ENCODE measurements at places on chromosomes 2 and 18.

DNA sequence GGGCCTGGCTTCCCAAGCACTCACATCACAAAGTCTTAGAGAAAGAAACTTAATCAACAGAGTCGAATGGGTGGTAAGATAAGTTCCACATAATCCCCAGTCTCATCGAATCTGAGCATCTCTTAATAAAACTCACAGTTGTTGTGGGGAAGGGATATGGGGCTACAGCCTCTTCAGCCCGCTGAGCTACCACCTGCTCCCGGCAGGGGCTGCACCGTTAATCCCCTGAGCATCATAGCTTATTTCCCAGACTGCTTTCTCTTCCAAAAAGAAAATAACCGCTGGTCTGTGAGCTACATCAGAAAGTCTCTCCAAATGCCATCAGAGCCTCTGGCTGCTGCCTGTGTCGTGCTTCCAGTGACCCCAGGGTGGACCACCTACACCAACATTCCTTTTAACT lies 139.4 kb upstream of the CELF4 start:
- no peak for DNase-seq

DNA sequence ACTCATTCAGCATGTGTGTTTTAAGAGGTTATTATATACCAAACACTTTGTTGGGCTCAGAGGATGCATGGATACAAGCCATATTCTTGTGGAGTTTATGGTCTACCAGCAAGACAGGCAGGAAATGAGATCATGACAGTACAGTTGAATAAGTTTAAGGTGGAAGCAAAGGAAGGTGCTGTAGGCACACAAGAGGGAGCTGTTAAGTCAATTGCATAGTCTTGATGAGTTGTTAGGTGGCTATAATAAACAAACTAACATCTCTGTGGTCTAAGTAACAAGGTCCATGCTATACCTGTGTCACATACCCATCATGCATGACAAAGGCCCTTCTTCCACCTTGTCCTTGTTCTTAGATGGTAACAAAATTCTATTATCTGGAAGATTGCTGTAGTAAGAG lies 538.3 kb downstream of the CNTNAP5 start:
- no peak for DNase-seq

DNA sequence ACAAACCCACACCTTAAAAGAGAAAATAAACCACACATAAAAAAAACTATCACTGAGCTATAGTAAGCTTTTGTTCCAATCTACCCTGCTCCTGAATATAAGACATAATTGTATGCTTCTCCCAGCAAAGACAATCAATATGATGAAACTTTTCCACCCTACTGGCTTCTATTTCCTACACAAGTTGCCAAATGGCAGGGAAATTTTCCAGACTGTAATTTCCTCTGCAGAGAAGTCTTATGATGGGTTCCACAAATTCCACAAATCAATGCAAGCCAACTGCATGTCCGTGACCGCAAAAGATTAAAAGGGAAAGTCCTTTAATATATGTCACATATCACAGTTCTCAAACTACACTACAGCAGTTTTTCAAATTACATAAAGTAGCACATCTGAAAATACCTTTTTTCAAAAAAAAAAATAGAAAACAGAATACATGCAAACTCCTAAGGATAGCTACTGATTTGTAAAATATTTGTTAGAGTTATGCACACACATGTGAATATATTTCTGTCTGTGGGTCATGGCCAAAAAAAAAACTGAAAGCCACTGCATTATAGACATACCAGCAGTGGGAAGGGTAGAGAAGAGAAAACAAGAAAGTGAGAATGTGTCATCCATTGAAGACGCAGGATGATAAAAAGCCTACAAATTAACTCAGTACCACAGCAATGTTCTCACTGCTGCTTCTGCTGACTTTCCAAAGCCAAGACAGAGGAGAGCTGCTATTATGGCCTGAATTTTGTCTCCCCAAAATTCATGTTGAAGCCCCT lies 61.4 kb downstream of the RPL31 start:
- no peak for DNase-seq

GRCh38 chr2:36886664-36887063 lies 79.7 kb downstream of the STRN start:
- DNase-seq: no peak

- no peak for DNase-seq
Measured at GRCh38 chr2:22279541-22279940, 1105.4 kb upstream of the KLHL29 start.

DNA sequence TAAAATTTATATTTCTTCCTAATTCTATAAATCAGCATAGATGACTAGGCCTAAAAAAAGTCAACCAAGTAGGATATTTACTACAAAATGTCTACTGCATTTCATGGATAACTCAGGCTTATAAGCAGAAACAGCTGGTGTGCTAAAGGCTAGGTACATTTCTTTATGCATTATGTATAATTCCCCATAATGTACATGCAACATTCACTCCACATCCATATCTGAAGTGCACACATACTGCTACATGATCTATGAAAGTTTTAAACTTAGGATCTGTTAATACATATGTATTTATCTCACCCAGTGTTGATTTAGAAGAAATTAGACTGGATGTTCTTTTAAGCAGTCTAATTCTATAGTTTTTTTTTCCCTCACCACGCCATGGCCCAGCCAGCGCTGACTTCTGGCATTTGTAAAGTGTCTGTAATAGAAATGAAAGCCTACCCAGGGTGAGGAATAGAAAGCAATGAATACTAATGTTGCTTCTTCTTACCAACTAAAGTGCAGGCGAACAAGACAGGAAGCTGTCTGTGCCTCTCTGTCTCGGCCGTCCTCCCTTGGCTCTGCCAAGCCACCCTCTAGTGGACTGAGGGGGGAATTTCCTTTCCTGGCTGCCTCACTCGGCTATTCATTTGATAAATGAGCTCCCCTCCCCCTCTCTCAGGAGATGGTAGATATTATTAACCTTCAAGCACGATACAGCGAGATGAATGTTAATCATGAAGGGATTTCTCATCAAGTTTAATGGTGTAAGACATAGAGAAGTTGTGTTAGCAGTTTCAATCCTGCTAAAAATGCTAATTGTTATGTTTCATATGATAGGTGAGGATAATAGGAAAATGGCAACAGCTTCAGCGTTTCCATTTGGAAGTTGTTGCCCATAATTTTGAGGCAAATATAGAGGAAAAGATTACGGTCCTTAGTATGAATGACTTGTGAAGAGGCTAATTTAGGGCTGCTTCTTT lies 384.5 kb downstream of the MTX2 start:
- DNase-seq: no peak

GRCh38 chr2:943821-944220 lies 6.8 kb upstream of the SNTG2 start:
- no peak for DNase-seq

DNA sequence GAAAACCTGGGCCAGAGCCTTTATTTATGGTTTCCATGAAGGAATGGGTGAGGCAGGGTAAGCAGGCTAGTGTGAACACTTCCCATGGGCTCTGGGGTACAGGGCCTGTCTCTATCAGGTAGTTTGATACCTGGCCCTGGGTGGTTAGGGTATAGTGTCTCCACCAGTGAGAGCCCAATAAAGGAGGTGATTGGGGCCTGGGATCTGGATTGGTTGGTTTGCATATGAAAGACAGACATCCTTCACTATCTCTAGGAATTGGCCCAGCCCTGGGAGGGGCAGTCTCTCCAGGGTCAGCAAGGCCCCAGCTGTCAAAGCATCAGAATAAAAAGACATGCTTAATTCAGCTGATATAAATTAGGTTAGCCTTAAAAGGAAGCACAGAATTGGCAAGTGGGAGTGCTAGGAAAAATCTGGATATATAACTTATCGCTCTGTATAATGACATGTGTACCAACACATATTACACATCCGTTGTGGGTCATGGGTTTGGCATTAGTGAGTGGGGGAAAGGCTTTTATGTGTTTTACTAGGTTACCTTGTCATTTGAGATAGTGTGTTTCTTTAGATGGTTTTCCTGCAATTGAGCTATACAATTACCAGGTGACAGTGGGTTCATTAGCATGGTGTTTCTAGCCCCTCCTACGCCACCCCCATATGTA lies 18.5 kb upstream of the TMEM178A start:
- DNase-seq: no peak

GRCh38 chr2:14910654-14911053 lies 278.1 kb downstream of the LRATD1 start:
- DNase-seq: no peak

DNA sequence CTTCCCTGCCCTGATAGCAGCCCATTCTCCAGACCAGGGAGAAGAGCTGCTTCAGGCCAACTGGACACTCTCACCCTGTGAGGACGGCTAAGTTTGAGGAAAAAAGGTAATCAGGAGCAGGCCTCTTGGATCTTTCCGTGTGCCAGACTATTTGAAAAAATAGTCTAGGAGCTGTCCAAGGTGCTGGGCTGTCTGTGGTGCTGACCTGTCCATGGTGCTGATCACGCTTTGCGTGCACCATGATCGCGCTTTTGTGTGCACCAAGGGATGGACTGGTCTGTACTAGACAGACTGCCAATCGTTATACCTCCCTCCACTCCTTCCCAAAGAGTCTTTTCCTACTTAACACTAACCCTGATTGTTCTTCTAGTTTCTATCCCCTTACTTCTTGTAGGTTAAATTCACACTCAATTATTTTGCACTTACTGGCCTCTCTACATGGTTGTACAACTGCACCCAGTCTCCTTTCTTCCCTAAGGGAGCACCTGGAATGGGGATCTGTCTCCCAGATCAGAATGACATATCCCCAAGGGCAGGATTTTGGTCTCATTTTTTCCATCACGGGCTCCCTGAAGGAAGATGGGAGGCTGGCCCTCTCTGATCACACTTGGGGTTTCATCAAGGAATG lies 295.4 kb downstream of the CELF4 start:
- DNase-seq: no peak

DNA sequence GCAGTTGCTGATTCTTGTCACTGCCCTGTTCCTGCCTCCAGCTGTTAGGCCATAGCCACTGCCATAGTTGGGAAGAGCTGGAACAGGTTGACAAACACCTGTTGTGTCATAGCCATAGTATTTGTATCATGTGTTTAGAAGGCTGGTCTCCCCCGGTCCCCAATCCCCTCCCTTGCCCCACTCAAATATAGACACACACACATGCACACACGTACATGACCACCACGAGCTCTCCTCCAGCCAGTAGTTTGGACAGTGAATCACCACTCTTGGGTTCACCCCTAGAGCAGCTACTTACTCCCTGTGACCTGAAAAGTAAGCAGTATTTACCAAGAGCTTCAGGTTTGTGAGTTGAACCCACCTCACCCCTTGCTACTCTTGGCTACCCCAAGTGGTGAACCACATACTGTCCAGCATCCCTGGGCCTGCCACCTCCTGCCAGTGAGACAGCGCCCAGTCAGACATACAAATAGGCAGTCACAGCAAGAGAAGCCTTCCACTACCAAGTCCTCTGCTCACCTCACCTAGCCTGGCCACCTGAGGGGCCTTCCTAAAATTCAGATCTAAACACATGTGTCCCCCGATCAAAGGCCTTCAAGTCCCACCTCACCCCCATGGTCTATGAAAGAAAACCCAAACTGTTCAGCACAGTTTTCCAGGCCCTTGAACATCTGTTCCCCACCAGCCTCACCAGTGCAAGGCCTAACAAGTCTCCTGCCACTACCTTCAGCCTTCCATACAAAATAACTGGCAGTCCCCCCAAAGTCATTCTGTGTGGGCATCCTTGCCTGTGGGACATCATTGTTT lies 7.1 kb downstream of the PCBP1 start:
- DNase-seq: no peak

- DNase-seq: no peak
Measured at GRCh38 chr18:25077944-25078723, 273.8 kb downstream of the ZNF521 start.

DNA sequence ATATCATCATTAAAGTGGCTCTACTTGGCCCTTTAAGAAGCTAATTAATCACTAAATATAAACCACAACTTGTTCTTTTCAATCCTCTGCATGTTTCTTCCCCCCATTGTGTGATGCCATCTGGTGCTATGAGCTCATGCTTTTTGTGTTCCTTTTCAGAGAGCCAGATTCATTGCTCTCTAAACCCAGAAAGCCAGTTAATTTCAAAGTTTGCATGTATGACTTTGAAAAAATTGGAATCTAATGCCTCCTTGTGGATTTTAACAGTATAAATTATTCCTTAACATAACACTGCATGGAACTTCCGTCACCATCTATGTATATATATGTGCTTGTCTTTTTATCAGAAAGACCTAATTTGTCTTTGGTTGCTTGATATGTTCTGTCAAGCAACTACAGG lies 31.1 kb downstream of the TMEM178A start:
- DNase-seq: no peak

DNA sequence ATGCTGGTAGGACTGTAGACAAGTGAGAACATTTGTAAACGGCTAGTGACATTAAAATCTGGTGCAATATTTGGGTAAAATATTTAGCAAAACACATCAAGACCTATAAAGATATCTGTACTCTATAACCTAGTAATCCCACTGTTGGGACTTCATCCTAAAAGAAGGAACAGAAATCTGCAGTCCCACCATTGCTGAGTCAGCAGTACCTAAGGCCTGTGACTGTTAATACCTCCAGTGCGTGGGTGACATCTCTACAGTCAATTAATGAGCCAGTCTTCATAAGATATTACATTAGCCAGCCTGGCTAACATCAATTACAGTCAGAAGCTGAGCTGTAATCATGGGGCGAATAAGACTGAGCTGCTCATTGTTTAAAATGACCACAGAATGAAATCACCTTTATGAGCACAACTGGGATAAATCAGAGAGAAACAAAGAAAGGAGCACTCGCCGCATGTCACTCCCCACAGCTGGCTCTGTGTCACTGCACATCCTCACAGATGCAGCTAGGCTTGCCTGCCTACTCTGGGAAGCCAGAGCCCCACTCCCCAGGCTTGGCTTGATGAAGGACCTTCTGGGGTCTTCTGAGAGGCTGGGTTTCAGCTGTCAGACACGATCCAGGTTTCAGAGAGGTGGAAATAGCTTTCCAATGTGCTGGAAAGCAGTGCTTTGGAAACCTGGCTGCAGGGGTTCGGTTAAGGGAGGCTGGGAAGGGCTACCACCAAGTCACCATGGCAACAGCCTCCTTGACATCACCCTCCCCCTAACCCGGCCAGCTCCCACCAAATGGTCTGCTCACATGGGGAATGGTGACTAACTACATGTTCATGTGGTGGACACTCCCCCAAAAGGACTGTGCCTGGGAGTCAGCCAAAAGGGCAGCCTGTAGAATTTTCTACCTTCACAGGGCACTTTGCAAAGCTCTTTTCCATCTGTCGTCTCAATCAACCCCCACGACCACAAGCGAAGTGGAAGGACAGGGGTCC lies 145.0 kb downstream of the ZBTB7C start:
- DNase-seq: no peak

- DNase-seq: no peak
Measured at GRCh38 chr18:924987-925386, 20.3 kb downstream of the ADCYAP1 start.

DNA sequence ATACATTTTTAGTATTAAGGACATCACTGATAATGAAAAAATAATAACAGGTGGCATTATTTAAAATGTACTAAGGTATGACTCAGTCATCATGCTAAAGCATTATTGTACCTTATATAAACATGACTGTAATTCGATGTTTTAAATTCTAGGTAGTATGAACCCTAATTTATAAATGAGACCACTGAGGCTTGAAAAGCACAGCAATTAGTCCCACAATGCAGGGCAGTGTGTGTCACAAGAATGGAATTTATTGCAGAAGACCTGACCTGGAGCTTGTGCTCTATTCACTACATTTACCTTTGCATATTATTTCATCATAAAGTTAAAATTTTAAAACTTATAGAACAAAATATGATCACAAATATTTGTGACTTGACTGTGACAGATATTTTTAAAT lies 358.5 kb upstream of the DSEL start:
- DNase-seq: no peak
